ENCODE measurements at places on chromosomes 4 and X.

- DNase-seq = no peak
Observed at GRCh38 chr4:162732876-162733275, 433.8 kb downstream of the NAF1 start.

GRCh38 chr4:110632506-110633357 lies 9.9 kb upstream of the PITX2 start:
- no peak for DNase-seq

DNA sequence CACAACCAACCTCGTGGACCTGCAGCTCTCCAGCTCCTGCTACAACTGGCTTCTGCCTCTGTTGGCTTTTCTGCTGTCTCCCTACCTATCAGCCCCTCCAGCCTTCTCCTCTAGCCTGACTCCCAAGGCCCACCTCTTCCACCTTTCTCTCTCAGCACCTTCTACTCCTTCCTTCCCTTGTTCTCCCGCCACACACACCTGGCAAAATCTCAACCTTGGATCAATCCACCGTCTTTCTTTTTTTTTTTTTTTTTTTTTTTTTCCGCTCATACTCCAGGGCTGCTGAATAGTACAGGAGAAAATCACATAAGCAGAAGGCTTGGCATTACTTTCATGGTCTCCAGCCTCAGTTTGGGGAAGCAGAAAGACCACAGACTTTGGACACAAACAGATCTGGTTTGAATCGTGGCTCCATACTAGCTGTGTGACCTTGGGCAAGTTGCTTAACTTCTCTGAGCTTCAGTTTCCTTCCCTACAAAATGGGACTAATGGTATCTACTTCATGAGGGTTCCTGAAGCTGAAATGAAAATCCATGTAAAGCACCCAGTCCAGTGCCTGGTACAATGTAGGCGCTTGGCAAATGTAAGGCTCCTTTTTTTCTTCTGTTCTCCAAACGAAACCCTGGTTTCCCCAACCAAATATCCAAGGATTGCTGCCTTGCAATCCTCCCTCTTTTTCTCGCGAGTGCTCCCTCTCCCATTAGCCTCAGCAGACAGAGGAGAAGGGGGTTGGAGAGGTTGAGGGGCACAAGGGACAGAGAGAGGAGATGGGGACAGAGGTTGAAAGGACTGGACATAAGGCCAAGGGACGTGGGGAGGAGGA lies 1.7 kb downstream of the FGD1 start:
- DNase-seq = no peak

- no peak for DNase-seq
Observed at GRCh38 chrX:7170898-7171297, 22.9 kb upstream of the PUDP start.

- no peak for DNase-seq
Observed at GRCh38 chrX:43813898-43814297, 68.4 kb downstream of the MAOB start.

DNA sequence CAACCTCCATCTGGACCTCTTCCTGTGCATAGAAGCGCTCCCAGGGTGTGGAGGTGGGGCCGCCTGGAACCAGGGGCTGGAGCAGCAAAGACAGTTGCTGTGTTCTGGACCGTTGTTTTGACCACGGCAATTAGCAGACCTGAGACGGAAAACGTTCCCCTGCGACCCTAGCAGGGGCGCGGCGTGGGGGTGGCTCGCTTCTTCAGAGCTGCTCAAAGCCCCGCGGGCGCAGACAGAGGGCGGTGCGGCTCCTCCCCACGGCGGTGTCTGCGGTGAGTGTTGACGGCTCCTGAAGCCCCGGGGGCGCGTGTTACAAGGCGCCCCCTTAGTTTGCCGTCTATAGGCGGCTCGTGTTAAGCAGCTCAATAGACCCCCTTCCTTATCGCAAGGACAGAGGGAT lies 79.2 kb downstream of the TRIML1 start:
- no peak for DNase-seq

Data from GM10248 (cell line).